ENCODE measurements at places on chromosomes 5 and 9.

DNA sequence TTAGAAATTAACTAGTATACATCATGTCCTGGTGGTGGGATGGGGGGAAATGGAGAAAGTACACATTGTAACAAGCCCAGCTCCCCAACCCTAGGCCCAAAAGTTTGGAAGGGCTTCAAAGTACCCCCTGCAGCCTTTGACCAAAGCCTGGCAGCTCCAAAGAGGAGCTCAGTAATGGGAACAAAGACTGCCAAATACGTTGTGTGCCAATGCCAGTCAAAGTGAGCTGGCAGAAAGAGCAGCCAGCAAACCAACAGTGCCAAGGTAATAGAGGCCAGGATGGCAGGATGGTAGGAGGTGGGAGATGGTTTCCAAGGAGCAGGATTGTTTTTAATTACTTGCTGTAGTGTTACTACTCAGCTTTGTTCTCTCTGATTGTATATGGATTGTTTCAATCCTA is 248.3 kb downstream of the COX7C start:
- DNase-seq, result no peak

- no peak for DNase-seq
Measured at GRCh38 chr9:75644649-75645048, 245.8 kb upstream of the PCSK5 start.

GRCh38 chr5:127423173-127423798 is 94.2 kb upstream of the PRRC1 start:
- DNase-seq, result no peak

- DNase-seq, result no peak
Measured at GRCh38 chr5:65663804-65664521, 39.1 kb downstream of the SHLD3 start.

DNA sequence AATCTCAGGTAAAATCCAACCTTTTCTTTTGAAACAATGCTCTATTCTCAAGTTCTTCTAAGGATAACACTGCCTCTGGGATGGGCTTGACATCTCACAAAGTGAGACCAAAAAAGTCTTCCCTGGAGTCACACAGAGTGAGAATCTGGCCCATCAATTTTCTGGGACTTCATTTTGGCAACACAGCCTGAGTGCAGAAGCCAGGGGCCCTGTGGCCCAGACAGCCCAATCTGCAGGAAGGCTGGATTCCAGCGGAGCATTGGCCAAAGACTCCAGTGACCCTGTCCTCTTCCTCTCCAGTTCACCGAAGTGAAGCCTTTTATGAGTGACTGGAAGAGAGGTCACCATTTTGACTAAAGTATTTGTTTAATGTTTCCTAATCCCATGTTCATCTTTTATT is 105.1 kb downstream of the PLK2 start:
- DNase-seq, result no peak

DNA sequence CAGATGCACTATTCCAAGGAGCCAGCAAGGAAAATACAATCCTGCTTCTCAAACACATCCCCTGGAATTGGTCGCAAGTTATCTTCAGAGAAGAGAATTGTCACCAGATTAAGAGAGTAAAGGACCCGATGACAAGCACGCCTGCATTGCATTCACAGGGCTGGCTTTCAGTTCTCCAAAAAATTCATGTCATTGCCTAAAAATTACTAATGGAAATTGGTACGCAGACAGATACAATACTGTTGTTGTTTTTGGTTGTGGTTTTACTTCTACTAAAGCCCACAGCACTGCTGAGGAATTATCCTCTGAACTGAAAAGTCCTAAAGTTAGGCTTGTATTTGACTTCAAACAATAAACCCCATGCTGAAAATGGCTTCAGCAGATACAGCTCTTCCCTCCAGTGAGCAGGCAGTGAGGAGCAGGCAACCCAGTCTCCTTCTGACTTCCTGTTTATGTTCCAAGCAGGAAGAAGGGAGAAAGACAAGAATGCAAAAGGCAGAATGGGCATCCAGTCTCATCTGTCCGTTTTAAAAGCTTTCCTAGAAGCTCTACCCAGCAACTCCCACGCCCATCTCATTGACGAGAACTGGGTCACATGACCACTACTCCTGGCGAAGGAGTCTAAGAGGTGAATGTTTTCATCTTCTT is 80.6 kb upstream of the ZNF366 start:
- DNase-seq, result no peak

GRCh38 chr9:108133680-108134079 is 644.1 kb upstream of the KLF4 start:
- DNase-seq, result no peak

- no peak for DNase-seq
Measured at GRCh38 chr9:27462846-27463245, 61.2 kb upstream of the IFNK start.

GRCh38 chr9:38705917-38706316 is 14.0 kb downstream of the FAM240B start:
- DNase-seq, result no peak

GRCh38 chr5:127577458-127577857 is 60.0 kb downstream of the PRRC1 start:
- no peak for DNase-seq

- DNase-seq, result no peak
Measured at GRCh38 chr5:177447611-177448243, 1.1 kb downstream of the PRR7 start.

DNA sequence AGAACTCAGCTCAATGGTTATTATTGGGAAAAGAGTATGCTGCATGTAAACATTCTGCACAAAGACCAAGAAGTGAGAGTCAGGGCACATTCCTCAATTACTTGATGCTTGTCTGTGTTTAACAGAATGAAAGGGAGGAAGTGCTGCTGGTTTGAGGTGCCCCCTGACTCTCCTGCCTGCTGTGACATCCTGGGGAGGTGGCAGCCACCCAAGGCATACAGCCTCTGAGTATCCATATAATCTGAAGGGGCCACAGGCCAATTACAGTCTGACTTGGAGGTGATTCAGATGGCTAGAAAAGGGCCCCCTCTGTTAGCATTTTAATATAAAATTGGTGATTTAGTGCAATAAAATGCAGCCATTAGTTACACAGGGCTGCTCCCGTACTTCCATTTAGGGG is 313.8 kb downstream of the ASTN2 start:
- no peak for DNase-seq

- no peak for DNase-seq
Measured at GRCh38 chr9:135416664-135417290, 62.8 kb upstream of the PPP1R26 start.

DNA sequence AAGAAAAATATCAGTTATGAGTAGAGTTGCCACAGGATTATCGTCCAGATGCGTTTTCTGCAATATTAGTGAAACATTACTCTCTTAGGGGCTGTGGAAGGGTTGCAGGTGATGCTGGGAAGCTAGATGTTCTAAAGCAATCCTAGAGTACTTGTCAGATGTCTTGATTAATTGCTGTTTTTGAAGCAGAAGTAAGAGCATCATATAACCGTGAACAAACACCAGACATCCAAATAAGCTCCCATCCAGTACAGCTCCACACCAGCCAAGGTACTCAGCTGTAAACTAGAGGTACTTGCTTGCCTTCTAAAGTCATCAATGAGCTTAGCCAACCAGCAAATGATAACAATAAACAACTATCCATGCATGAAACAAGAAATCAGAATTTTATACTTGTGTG is 131.1 kb downstream of the ST8SIA4 start:
- DNase-seq, result no peak

DNA sequence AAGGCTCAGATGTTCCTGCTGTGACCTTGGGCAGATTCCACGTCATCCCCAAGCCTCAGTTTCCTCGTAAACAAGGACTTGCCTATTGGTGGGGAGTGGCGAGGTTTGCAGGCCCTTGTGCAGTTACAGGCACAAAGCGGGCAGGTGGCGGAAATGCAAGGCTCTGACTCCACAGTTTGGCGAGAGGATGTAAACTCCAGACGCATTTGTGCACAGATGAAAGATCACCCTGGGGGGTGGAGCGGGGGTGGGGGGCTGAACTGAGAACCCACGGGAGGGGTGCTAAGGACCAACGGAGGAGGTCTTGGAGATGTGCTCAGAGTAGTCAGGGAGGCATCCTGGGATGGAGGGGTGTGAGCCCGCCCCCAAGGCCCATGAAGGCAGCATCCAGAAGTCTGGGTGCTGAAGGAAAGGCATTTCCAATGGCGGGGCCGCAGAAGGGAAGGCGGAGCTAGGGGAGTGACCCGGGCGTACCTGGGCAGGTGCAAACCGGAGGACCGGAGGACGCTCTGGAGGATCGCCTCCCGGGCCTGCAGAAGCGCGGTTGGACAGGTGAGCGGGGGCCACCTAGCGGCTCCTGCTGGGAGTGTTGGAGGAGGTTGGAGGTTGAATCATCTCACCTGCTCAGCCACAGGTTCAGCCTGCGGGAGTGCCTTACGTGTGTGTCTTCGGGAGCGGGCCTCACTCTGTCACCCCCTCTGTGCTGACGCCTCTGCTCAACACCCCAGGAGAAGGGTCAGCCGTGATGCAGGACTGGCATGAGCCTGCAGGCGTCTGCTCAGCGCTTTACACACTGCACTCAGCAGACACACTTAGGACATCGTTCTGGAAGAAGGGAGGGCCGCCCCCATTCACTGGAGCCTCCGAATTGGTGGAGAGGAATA is 1.9 kb upstream of the FIBCD1 start:
- peak; percentile 82 for DNase-seq

DNA sequence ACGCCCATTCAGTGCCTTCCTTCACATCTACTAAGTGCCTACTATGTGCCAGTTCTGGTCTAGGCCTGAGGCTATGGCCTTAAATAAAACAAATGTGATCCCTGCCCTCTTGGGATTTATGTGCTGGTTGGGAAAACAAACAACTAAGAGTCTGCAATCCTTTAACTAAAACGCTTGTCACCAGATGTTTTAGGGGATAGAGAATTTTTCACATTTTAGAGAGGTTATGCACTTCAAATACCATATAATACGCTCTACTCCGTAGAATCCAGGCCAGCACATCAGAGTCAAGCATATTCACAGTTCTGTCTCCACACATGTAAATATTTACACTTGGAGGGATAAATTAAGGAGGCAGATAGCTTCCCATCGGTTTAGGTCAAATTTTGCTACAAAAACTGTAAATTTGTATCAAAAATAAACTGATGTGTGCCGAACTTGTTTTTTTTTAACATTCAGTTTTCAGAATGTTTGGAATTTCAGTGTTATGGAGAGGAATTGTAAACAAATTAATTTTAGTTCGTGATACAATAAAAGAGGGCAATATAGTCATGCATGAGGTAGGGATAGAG is 22.0 kb upstream of the ADRA1B start:
- no peak for DNase-seq

DNA sequence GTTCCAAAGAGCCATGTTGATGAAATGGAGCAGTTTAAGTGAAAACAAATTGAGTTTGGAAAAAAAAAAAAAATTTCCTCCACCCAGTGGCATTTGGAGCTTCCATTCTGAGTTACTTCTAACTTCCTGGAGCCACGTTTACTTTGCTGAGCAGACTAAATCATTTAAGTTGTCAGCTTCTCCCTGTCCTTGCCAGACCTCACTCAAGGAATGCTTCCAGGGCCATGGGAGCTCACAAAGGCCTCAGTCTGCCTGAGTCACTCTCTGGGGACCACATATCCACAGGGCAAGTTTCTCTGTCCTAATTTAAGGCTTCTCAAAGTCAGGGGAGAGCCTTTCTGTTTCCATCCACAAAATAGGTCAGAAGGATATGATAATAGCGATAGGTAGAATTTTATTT is 210.3 kb upstream of the TNC start:
- DNase-seq, result no peak

- no peak for DNase-seq
Measured at GRCh38 chr9:14768405-14769229, 46.1 kb upstream of the CER1 start.

GRCh38 chr5:55521881-55522280 is 12.9 kb downstream of the PLPP1 start:
- no peak for DNase-seq

- no peak for DNase-seq
Measured at GRCh38 chr9:35681341-35682002, 7.7 kb downstream of the CA9 start.

DNA sequence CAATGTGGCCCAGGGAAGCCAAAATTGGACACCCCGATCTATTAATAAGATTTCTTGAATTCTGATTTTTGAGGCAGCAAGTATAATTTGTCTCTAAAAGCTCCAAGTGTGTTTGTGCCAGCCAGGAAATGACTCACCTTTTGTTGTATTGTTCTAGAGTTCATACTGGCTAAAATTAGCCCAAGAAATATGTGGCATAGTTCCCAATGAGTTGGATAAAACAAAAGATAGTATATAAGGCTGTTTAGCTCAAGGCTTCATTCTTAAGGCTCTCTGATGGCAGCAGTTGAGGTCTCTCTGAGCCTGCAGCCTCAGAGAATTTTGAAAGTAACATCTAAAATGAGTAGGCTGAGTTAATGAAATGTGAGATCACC is 21.6 kb downstream of the HMGXB3 start:
- peak; percentile 72 for DNase-seq

- DNase-seq, result no peak
Measured at GRCh38 chr5:56426693-56427092, 193.6 kb upstream of the ANKRD55 start.

GRCh38 chr9:126114409-126114760 is 212.2 kb upstream of the MVB12B start:
- DNase-seq, result no peak

DNA sequence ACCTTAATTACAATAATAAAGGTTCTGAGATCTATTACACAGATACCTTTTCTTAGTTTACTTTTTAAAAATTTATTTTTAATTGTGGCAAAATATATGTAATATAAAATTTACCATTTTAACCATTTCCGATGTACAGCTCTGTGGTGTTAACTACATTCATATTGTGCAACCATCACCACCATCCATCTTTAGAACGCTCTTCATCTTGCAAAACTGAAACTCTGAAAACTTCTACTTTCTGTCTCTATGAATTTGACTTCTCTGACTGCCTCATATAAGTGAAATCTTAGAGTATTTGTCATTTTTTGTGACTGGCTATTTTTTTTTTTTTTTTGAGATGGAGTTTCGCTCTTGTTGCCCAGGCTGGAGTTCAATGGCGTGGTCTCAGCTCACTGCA is 26.8 kb downstream of the WWC1 start:
- no peak for DNase-seq

- no peak for DNase-seq
Measured at GRCh38 chr5:143676802-143677201, 135.2 kb upstream of the HMHB1 start.

DNA sequence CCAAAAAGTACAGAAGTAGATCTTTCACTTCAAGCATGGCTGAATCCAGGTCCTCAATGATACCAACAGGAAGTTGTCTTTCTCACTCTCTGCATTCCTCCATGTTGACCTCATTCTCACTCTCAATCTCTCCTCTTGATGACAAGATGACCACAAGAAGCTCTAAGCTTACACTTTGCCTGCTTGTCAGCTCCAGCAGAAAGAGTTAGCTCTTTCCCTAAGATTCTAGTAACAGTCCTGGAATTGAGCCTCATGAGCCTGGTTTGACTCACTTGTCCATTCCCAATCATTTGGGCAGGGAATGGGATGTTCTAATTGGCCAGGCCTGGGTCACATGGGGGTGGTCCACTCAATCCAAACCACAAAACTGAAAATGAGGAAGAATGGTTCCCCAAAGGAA is 3.3 kb upstream of the CLTA start:
- DNase-seq, result peak; percentile 24

- no peak for DNase-seq
Measured at GRCh38 chr5:67146574-67146973, 50.0 kb downstream of the CD180 start.
